Kidney (tissue), 22 donors: ENCODE measurements at places on chromosomes 6 and 20. TPM values are rescaled to one million over a fixed set of nuclear protein-coding genes. Genes with fewer than 3 reads are reported as not detected.
A peak's percentile ranks its signal among the peaks of the same experiment; 100 is the strongest.

HSPA1L gene
- total RNA-seq: 1.7 TPM

DNA sequence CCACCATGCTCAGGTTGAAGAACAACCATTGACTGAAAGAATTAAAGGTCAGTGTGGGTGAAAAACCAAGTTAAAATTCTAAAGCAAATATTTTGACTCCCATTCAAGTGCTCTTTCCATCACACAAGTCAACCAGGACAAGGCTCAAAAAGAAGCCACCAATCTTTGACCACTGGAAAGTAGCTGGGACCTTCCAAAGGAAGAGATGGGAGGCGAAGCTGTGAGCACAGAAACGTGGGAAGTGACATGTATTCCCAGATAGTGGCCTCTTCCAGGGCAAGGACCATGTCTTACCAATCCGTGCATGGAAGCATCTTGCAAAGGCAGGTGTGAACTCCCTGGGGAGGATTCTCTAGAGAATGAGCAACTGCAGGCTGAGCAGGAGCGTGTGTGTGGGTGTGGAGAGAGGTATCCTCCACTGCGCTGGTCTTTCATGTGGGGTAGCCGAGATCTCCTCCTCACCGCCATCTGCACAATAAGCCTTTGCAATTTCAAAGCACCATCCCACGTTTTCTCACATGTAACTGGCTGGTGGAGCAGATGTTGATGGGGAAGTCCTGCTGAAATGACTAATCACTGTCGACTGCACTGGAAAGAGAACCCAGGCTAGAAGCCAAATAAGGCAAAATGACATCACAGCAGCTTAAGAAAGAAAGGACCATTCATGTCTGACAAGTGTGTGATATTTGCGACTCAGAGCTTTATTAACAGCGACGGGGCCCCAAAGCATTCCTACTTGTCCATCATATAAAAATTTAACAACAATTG lies 189.4 kb upstream of the RREB1 start:
- no peak for DNase-seq

DNA sequence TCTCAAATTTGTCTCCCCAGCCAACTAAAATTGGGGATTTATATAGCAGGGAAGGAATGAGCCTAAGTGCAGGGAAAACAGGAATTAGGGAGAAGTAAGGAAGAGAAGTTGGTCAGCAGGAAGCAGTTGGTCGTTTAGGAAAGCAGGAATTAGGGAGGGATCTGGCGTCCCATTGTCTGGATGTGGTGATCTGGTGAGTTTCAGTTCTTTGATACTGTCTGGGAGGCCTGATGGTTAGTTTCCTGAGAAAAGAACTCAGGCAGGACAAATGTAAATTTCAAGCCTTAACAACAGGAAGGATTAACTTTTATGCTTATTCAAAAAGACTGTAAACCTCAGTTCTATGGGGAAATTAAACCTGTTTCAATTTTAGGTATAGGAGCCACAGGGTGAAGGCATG lies 116.2 kb upstream of the PRL start:
- DNase-seq: no peak

GRCh38 chr20:36950414-36951197 lies 902 bp downstream of the SAMHD1 start:
- DNase-seq: peak; percentile 29

DNA sequence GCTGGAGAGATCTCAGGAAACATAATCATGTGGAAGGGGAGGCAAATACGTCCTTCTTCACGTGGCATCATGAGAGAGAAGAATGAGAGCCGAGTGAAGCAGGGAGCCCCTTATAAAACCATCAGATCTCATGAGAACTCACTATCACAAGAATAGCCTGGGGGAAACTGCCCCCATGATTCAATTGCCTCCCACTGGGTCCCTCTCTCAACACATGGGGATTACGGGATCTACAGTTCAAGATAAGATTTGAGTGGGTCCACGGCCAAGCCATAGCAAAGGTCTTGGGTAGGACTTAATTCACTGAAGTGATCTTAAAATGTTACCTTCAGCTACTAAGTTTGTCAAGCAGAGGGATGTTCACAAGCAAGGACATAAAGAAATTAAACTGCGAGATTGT lies 162.2 kb downstream of the ADGRG6 start:
- DNase-seq: no peak

DNA sequence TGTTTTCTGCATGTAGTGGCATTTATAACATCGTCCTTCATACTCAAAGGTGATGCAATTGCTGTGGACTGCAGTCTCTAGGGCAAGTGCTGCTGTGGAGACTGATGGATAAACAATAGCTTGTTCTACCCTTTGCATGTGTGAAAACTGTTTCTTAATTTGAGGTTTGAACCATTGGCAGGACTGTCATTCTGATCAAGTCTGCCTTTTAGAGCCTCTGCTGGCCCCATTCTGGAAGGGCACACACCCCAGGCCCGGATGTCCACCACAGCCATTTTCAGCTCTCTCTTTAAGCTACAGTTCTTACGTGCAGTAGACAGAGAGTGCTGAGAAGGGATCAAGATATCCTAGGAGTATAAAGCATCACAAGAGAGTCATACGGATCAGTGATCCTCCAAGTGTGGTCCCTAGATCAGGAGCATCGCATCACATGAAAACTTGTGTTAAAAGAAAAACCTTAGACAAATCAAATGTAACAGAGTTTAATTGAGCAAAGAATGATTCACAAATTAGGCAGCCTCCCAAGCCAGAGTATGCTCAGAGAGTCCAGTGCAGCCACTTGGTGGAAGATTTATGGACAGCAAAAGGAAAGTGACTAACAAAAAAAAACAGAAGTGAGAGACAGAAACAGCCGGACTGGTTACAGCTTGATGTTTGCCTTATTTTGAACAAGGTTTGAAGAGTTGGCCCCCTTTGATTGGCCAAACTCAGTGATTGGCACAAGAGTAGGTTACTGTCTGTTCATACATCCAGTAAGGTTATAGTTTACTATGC lies 52.0 kb downstream of the FRK start:
- DNase-seq: peak; percentile 61

DNA sequence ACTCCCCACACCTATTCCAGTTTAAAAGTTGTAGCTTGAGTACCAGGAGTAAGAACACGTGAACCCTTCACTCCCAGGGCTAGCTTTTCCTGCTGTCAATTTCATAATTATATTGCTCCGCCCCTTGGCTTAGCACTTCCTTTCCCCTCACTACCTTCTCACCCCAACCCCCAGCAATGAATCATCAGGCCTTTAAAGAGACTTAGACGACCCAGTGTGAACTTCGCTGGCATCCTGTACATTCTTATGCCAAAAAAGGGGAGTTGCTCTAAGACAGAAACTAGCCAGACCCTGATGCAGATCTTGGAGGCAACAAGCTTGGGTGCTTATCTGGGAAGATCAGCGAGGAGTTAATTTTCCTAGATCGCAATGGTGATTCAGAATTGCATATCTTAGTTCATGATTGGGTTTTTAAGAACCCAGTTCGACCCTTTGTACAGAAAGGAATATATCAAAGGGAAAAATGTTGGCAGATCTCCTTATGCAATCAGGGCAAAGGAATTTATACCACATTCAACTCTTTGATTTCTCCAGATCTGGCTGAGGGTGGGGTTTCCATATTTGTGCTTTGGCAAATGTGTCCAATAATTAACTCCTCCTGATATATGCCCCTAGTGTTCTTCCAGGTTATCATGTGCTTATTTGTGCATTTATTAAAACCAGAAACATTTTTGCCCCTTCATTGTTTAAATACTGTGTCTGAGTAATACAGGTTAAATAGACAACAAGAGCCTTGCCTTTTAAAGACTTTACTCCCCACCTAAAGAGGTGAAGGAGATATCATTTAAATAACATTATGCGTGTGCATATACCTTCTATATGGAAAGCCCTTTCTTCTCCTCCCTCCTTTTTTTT lies 8.1 kb upstream of the ATXN1 start:
- DNase-seq: peak; percentile 70

DNA sequence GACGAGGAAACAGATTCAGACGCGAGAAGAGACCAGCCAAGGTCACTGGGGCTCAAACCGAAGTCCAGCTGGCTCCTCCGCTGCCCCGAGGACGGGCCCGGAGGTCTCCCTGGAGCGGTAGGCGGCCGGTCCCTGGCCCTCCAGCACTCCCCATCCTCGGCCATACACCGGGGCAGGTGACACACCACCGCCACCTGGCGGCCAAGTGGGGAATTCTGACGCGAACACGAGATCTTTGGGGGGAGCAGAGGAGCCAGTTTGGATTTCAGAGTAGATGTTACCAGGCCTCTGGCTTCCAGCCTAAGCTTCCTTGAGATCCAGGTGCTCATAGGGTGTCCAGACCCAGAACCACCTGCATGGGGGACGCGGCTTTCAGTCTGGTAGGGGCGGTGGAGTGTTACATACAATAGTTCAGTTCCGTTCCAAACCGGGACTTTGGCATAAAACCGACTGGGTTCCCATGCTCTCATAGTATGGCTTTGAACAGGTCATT lies 16.1 kb downstream of the BPIFB1 start:
- peak; percentile 62 for DNase-seq

CGAS gene
- total RNA-seq: 5.9 TPM

- DNase-seq: no peak
Measured at GRCh38 chr6:32685603-32686002, 19.1 kb upstream of the HLA-DQB1 start.

GRCh38 chr6:64803470-64804166 lies 903.4 kb downstream of the EYS start:
- no peak for DNase-seq

SNAP91 gene
- total RNA-seq: 0.82 TPM

C20orf141 gene
- total RNA-seq: not detected

DNA sequence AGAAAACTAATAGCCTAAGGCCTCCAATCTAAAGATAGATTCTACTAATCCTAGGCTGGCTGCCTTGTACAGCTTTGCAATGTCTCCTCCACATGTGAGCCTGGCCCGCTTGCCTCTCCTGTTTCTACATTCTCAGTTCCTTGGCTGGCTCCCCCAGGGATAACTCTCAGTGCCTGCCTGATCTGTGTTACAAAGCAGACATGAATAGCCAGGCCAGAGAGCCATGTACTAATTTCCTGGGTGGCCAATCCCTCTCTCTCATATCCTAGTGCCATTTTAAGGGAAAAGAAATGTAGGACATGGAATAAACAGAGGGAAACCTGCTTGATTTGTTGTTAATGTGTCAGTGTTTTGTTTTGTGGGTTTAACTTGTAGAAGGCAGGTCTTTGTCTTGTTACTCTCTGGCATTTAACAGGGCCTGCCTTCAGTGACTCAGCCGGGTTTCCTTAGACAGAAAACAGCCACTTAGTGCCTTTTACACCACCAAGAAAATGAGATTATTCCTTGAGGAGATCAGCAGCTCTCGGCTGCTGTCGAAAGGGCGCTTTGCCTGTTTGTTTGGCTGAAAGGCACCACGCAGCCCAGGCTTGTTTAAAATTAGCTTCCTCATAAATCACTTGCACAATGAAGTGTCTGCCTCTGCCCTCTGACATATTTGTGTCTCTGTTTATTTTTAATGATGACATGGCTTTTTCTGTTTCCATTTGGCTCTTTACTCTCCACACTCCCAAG lies 702.7 kb downstream of the MAFB start:
- DNase-seq: peak; percentile 26

GRCh38 chr6:7910298-7910653 lies 312 bp downstream of the TXNDC5 start:
- no peak for DNase-seq

GRCh38 chr20:53750827-53751619 lies 157.4 kb upstream of the ZNF217 start:
- DNase-seq: peak; percentile 64

GRCh38 chr6:3571250-3571681 lies 114.4 kb upstream of the SLC22A23 start:
- DNase-seq: no peak

DNA sequence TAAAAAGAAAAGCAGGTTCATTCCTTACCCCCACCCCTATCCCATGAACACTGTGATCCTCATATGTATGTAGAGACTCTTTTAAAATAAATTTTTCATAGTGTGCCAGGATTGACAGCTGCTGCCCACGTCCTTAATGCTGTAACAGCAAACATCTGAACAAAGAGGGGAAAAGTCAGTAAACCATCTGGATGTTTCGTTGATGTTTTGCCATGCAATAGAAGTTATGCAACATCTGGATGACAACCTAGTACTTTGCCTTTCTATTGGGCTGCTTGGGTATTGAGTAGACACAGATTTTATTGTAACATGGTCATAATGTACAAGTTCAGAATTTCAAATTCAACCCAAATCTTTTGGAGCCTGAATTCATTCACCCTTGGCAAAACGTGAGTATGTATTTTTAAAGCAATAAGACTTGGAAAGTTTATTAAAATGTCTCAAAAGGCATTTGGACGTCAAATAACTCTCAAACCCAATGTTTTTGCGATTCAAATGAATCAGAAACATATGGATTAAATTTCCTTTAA lies 500.3 kb downstream of the DHX35 start:
- no peak for DNase-seq

- peak; percentile 7 for DNase-seq
Measured at GRCh38 chr6:115443825-115444478, 616.7 kb downstream of the FRK start.

- DNase-seq: no peak
Measured at GRCh38 chr6:79863566-79863965, 83.8 kb downstream of the ELOVL4 start.
